NCI-H226 (cell line): ENCODE measurements at places on chromosomes 13 and 19.

DNA sequence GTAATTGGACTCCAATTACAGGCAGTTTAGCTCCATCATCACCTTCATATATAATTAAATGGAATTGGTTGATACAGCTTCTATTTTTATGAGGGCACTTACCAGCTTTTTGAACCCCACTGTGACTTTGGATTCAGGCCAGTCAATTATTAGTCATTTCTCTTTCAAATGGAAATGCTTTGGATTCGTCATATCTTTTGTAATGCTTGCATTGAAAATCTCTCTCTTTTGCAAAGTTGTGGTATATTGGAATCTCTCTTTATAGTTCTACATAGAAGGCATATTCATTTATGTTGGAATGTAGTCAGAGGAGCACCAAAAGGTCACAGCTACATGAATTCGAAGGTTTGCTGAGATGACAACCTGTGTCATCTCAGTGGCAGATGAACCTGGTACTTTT is 1074.3 kb upstream of the SLC10A2 start:
- DNase-seq: no peak

DNA sequence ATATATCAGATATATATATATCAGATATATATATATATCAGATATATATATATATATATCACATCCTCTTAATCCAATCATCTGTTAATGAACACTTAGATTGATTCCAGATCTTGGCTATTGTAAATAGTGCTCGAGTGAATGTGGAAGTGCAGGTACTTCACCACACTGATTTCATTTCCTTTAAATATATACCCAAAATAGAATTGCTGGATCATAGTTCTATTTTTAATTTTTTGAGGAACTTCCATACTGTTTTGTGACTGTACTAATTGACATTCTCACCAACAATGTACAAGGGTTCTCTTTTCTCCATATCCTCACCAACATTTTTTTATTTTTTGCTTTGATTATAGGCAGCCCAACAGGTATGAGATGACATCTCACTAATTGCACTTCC is 277.5 kb downstream of the NHLRC3 start:
- no peak for DNase-seq

- no peak for DNase-seq
Measured at GRCh38 chr13:57353831-57354230, 186.8 kb downstream of the PRR20E start.

GRCh38 chr19:48674216-48674809 is 1.5 kb upstream of the NTN5 start:
- DNase-seq: no peak

DNA sequence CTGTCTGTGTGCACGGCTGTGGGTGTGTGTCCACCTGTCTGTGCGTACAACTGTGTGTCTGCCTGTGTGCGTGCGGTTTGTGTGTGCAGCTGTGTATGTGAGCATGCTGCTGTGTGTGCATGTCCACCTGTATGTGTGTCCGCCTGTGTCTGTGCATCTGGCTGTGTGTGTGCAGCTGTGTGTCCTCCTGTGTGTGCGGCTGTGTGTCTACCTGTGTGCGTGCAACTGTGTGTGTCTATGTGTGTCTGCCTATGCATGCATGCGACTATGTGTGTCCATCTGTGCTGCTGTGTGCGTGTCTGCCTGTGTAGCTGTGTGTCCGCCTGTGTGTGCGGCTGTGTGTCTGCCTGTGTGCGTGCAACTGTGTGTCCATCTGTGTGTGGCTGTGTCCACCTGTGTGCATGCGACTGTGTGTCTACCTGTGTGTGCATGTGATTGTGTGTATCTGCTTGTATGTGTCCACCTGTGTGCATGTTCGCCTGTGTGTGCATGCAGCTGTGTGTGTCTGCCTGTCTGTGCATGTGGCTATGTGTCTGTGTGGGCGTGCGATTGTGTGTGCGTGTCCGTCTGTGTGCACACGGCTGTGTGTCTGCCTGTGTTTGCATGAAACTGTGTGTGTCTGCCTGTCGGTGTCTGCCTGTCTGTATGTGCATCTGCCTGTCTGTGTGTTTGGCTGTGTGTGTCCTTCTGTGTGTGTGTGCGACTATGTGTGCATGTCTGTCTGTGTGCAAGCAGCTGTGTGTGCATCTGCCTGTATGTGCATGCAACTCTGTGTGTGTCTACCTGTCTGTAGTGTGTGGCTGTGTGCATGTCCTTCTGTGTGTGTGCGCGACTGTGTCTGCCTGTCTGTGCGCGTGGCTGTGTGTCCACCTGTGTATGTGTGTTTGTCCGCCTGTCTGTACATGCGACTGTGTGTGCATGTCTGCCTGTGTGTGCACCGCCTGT is 57.1 kb upstream of the C13orf46 start:
- no peak for DNase-seq

- DNase-seq: no peak
Measured at GRCh38 chr13:21338156-21338555, 120.9 kb downstream of the ZDHHC20 start.

- DNase-seq: no peak
Measured at GRCh38 chr13:28630869-28631268, 28.1 kb upstream of the POMP start.

DNA sequence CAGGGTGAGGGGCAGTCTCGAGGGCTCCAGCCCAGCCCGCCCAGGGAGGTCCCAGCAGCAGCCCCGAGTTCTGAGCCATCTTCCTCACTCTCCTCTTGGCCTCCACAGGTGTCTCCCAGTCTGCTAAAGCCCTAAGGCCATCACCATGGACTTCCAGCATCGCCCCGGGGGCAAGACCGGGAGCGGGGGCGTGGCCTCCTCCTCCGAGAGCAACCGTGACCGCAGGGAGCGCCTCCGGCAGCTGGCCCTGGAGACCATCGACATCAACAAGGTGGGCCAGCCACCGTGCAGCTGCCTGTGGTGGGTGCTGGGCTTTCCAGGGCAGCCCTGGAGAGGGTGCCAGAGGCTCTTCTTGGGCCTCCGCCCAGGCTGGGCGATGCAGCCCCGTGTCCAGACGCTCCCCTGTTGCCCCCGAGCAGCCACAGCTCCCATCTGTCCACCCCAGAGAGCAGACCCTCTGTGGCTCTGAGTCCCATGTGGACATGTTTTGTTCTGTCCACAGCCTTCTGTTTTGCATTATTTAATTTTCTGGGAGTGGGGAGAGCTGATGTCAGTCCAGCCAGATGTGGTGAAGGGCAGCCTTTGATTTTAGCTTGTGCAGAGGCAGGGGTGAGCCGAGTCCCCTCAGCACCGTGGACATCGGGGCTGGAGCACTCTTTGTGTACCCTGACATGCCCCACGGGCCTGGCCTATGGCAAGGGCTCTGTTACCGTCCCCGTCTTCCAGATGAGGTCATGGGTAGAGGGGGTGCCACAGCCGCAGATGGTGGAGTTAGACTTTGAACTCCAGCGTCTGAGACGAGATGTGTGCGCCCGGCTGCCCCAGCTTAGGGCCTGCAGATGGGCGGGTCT is 5.6 kb upstream of the AMH start:
- no peak for DNase-seq
